Activated CD4-positive, alpha-beta T cell treated with anti-CD3 and anti-CD28 coated beads, Interleukin-2, amount 50 U/mL, for 48 hours (primary cell): ENCODE measurements at places on chromosomes 6 and 20.

DNA sequence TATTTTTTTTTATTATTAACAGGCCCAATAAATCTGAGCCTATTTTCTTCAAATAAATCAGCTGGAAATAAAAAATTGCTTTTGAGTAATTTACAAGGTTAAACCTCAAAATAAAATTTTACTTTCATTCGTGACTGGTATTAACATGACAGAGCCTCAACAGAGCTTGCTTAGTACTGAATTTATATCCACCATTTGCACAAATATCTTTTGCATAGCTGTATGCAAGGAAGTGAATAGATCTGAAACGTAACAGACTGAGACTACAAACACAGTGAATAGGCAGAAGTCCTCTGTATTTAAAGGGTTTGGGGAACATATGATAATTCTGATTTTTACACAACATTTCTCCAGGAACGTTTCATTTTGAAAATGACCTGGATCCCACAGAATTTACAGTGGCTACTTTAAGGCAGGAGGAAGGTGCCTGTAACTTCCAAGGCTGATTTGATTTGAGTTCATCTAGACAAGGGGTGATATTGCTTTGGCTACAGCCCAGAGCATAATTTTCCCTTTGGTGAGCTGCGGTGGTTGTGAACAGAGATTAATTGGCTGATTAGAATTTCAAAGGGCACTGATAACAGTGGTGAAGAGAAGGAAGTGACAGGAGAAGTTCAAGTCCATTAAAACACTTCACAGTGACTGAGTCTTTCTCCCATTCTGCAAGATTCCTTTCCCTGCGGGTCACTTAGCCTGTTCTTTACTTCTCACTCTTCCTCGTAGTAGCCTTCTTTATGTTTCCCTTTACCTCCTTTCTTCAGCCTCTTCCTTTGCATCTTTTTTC, 121.2 kb upstream of the SASH1 start:
- DNase-seq, result no peak

GRCh38 chr6:82073484-82073883, 174.1 kb downstream of the IBTK start:
- no peak for DNase-seq

- no peak for DNase-seq
Measured at GRCh38 chr6:30344191-30344867, 627 bp upstream of the RPP21 start.

DNA sequence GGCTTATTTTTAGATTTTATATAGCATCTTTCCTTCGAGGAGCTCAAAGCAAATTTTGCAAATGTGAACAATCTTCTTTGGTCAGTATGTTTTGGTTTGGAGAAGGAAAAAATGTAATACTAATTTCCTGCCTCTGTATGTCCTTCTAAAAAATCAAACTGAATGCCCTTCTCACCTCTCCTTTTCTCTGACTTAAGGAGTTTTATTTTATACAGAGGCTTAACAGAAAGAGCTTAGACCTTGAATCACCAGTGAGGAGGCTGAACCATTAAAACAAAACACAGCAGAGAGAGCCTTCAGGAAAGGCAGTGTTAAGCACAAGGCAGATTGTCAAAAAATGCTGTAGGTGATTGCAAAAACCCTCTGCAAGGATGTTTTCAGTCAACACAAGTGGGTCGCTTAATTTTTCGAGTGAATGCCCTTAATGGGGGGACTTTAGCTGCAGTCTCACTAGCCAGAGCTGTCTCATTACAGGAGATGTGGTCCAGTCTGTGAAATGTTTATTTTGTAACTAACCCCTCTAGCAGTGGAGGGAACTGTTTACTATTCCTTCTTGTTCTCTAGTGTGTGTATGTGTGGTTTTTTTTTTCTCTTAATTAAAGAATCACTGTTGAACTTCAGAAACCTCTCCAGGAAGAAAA, 481.3 kb upstream of the CITED2 start:
- no peak for DNase-seq

DNA sequence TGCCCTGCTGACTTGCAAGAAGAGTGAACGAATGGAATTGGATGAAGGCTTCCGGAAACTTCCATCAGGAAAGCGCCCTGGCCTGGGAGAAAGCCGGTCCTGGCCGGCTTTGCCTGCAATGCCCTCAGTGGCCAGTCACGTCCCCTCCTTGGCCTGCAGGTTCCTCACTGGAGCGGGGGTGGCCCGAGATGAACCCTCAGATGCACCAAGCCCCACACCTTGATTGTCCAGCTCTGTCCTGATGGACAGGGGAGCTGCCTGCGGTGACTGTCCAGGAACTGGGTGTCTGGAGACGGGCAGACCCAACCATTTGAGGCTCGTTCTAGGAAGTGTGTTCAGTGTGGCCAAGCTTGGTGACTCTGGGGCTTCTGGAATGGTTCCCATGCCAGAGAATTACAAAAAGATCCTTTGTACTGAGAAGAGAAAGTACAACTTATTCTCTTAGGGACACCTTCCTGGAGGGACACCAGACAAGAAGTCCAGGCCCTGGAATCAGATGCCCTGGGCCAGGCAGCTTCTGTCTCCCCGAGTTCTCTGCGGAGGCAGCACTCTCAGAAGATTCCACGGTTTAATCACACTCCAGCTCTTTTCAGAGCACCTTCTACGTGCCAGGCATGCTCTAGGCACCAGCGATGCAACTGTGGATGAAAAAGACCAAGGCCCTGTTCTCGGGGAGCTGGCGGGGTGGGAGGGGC, 17.1 kb upstream of the SULF2 start:
- no peak for DNase-seq

GRCh38 chr20:4022386-4023286, 7.3 kb upstream of the RNF24 start:
- DNase-seq, result no peak
